ENCODE measurements at places on chromosomes 13 and 19. TPM values are rescaled to one million over a fixed set of nuclear protein-coding genes. Genes with fewer than 3 reads are reported as not detected.

ARHGEF1 gene
- 67.8 TPM for polyA plus RNA-seq

GRCh38 chr19:12723641-12724426 is at the start of gene TNPO2:
Gene TNPO2, minus strand, starts transcription at chr19:12723932. Its CDS starts 2,955 bp downstream, at chr19:12720977.
- no peaks in the 10 kb centered on the region for H3K27me3 ChIP-seq
- H3K27ac ChIP-seq = peak within 1 kb of the TSS; percentile 66
- peak; percentile 69 for DNase-seq
- peaks cover 10% of the 10 kb centered on the region for H3K4me1 ChIP-seq
- peak within 1 kb of the TSS; percentile 56 for H3K4me3 ChIP-seq

GRCh38 chr19:7970716-7971448 is 27.4 kb upstream of the TIMM44 start:
- H3K27ac ChIP-seq = no peak overlapping the region
- no peak overlapping the region for H3K4me3 ChIP-seq
- DNase-seq = peak; percentile 66
- H3K4me1 ChIP-seq = no peaks in the 10 kb centered on the region
- no peaks in the 10 kb centered on the region for H3K36me3 ChIP-seq

GRCh38 chr19:49395581-49396407 is 7.7 kb downstream of the KASH5 start:
- no peaks in the 10 kb centered on the region for H3K36me3 ChIP-seq
- H3K27me3 ChIP-seq = no peaks in the 10 kb centered on the region
- no peak for DNase-seq

DNA sequence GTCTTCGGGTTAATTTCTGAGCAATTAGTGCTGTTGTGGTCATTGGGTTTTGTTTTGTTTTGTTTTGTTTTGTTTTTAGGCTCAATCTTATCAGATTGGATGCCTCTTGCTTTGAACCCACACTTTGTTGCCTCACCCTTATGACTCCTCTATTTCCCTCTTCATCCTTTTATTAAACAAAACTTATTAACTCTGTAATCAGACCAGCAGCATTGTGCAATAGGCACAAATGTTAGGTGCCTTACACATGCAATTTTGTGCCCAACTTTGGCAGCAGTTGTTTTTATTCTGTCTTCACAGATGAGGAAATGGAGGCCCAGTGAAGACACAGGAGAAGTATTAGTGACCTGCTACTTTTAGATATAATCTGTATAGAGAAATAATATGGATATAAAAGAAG is 377.7 kb downstream of the KCNRG start:
- H3K4me3 ChIP-seq = no peak overlapping the region
- DNase-seq = no peak
- no peaks in the 10 kb centered on the region for H3K36me3 ChIP-seq

DNA sequence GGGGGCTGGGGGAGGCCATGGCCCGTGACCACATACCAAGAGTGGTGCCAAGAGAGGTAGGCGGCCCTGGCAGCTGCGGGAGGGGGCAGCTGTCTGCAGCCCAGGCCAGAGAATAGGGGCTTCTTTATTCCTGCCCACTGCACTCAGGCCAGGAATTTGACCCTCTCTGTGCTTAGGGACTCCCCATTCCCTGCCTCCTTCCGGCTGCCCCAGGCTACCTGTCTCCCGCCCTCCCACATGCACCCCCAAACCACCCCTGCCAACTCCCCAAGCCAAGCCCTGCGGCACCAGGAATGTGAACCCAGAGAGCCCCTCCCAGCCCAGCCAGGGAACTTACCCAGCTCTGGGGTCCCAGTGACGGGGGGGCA is 687 bp downstream of the PLEKHA4 start:
- peaks cover 28% of the 10 kb centered on the region for H3K4me1 ChIP-seq
- peak overlapping the region; percentile 87 for H3K27ac ChIP-seq
- H3K4me3 ChIP-seq = no peak overlapping the region
- H3K36me3 ChIP-seq = no peaks in the 10 kb centered on the region
- no peak for DNase-seq

IL11 gene
- 6.6 TPM for polyA plus RNA-seq

- no peaks in the 10 kb centered on the region for H3K36me3 ChIP-seq
- no peaks in the 10 kb centered on the region for H3K27me3 ChIP-seq
- no peak overlapping the region for H3K4me3 ChIP-seq
- H3K4me1 ChIP-seq = no peaks in the 10 kb centered on the region
Observed at GRCh38 chr13:84571264-84571663, 689.0 kb upstream of the SLITRK1 start.

CXCL17 gene
- 15.3 TPM for polyA plus RNA-seq

GRCh38 chr19:29544656-29545360 is 19.0 kb downstream of the VSTM2B start:
- H3K27ac ChIP-seq = no peak overlapping the region
- no peaks in the 10 kb centered on the region for H3K36me3 ChIP-seq
- no peaks in the 10 kb centered on the region for H3K27me3 ChIP-seq
- DNase-seq = no peak
- H3K4me1 ChIP-seq = peaks cover 8% of the 10 kb centered on the region
- H3K4me3 ChIP-seq = no peak overlapping the region

BRSK1 gene
- polyA plus RNA-seq = 2.7 TPM

GRCh38 chr13:94317063-94317491 is 162.4 kb downstream of the DCT start:
- no peaks in the 10 kb centered on the region for H3K36me3 ChIP-seq
- H3K27ac ChIP-seq = no peak overlapping the region
- H3K4me1 ChIP-seq = peaks cover 8% of the 10 kb centered on the region
- DNase-seq = no peak

CRB3 gene
- polyA plus RNA-seq = 42.5 TPM

RFPL4AL1 gene
- not detected for polyA plus RNA-seq

DNA sequence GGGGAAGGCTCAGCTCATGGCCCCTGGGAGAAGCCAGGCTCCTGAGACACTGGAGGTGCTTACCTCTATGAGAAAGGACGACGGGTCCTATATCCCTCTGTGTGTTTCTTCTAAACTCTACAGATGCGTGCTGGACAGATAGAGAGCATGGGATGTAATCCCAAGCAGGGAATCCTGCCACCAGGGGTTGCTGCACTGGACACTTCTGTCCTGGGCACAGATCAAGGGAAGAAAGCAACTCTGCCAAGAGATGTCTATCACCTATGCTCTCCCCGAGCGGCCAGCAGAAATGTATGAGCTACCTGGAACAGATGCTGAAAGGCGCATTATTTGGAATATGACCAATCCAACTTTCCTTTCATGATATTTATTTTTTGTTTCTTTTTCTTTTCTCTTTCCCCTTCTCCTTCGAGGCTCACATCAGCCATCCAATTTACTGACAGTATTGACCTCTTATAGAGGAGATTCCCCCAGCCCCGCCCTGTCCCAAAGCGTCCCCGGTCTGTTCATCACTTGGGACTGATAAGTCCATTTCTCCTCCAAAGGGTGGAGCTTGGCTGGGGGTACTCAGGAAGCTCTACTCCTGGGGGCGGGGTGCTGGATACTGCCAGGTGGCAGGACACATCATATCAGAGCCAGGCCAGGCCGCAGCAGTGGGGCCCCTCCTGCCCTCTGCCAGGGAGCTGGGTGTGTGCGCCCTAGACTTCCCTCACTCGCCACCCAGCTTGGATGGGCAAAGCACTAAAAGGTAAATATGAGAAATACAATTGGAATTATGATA is 34.2 kb downstream of the TSHZ3 start:
- DNase-seq = no peak
- H3K36me3 ChIP-seq = no peaks in the 10 kb centered on the region
- peaks cover 11% of the 10 kb centered on the region for H3K4me1 ChIP-seq
- H3K27me3 ChIP-seq = no peaks in the 10 kb centered on the region

DNA sequence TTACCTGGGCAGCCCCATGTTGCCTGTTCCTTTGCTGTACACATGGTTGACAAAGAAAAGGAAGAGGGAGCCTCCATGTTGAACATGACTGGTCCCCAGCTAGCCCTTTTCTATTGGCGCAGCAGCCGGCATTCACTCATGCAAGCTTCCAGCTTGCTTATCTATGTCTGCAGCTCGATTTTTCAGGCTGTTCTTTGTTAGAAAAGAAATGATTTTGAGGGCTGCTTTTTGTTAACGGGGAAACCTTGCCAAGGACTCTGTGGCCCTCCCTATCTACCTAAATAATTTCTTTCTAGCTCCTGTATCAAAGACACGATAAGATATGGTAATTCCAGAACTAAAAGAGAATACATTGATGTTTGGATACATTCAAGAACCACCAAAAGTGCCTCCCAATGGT is 20.4 kb upstream of the ADGRE2 start:
- H3K36me3 ChIP-seq = no peaks in the 10 kb centered on the region
- H3K4me1 ChIP-seq = no peaks in the 10 kb centered on the region
- no peaks in the 10 kb centered on the region for H3K27me3 ChIP-seq
- no peak for DNase-seq
- H3K4me3 ChIP-seq = no peak overlapping the region

GRCh38 chr19:45403781-45404556 is 900 bp downstream of the PPP1R13L start:
- peak overlapping the region; percentile 68 for H3K4me3 ChIP-seq
- peaks cover 23% of the 10 kb centered on the region for H3K27me3 ChIP-seq
- no peaks in the 10 kb centered on the region for H3K36me3 ChIP-seq
- DNase-seq = peak; percentile 79

TUBB4A gene
- polyA plus RNA-seq = 7.3 TPM

DNA sequence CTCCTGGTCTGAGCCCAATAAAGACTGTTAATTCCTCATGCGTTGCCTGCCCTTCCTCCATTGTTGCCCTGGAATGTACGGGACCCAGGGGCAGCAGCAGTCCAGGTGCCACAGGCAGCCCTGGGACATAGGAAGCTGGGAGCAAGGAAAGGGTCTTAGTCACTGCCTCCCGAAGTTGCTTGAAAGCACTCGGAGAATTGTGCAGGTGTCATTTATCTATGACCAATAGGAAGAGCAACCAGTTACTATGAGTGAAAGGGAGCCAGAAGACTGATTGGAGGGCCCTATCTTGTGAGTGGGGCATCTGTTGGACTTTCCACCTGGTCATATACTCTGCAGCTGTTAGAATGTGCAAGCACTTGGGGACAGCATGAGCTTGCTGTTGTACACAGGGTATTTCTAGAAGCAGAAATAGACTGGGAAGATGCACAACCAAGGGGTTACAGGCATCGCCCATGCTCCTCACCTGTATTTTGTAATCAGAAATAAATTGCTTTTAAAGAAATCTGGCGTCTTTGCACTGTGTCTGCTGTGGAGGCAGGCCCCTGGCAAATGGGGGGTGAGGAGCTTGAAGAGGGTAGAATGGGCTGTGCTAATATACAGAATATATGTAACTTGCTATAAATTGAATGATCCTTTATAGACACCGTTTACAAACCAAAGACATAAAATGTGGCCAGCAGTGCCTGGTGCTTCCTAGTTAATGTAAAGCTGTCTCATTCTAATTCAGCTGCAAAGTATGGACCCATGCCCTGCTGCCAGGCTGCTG is 4.2 kb upstream of the RPS11 start:
- no peak overlapping the region for H3K4me3 ChIP-seq
- peak overlapping the region; percentile 43 for H3K27ac ChIP-seq
- peaks cover 25% of the 10 kb centered on the region for H3K4me1 ChIP-seq
- peaks cover 5% of the 10 kb centered on the region for H3K36me3 ChIP-seq
- no peaks in the 10 kb centered on the region for H3K27me3 ChIP-seq

PTGIR gene
- polyA plus RNA-seq = 4.8 TPM
